ENCODE measurements at places on chromosomes 5 and 9. TPM values are rescaled to one million over a fixed set of nuclear protein-coding genes. Genes with fewer than 3 reads are reported as not detected.

- no peak for DNase-seq
Measured at GRCh38 chr9:72360324-72360723, 4.7 kb downstream of the ZFAND5 start.

The OR1Q1 gene
- not detected for total RNA-seq

DNA sequence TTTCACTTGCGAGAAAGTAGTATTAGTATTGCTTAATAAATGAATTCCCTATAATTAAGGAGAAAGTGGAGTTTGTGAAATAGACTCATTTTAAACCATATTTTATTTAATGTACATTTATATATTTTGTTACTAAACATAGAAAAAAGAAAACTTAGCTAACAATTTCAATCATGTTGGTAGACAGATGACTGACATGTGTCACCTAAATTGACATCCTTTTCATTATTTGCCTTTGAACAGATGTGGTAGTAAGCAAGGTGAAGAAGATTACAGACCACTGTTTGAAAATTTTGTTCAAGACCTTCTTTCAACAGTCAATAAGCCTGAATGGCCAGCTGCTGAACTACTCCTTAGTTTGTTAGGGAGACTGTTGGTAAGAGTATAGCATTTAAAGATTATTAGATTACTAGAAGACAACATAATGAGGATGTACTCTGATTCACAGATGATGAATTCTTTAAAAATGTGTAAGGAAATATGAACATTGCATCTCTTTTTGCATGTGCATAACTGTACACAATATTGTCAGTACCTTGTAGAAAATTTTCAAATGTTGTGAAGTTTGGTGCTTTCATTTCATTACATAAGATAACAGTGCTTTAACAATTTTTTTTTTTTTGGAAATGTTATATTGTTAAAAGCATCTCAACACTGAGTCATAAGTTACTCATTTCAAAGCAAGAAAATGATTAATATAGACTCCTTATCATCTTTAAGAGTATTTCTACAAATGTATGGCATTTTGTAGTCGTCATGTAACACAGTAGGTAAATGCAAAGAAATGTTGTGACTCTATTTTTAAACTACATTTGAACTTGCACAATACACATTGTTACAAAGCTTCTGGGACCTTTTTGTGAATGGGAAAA lies 139.5 kb downstream of the NIPBL start:
- DNase-seq: no peak

The LHX6 gene
- not detected for total RNA-seq

DNA sequence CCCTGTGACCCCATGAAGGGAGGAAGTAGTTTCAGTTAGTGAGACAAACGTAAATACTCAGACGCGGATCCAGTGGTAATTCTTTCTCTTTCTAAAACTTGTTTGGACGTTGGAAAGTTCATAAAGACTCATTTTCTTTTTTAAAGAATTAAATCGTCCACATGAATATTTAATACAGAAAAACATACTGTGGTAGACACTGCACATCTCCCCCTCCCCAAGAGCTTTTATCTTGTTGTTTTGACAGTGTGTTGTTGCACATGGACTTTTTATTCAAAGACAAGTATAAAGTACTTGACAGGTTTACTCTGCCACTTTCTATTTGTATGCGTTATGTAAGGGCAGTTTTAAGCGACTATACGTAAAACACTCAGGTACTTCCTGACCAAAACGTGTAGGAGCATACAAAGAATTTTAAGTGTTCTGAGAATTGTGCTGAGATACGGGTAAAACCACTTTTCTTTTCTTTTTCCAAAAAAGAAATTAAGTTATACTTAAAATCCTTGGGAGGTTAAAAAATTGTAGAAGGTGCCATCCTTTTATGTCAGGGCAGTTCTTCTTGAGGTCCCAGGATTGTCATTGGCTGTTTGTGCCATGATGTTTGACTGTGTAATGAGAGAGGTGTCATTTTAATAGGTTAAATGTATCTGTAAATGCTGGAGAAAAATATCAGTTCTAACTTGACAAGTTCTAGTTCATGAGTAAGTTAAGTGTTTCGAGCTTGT lies 1.3 kb downstream of the NIPBL start:
- DNase-seq: peak; percentile 62

The SLIT3 gene
- total RNA-seq: not detected

The TAS2R1 gene
- total RNA-seq: not detected

Measured in HT-29 (cell line).